ENCODE measurements at places on chromosomes 2 and 18. TPM values are rescaled to one million over a fixed set of nuclear protein-coding genes. Genes with fewer than 3 reads are reported as not detected.

LIPT1 gene
- 6.3 TPM for total RNA-seq

EHD3 gene
- 3.9 TPM for total RNA-seq

RIT2 gene
- not detected for total RNA-seq

EPHA4 gene
- total RNA-seq, result 59.2 TPM

TEKT4 gene
- not detected for total RNA-seq

TRABD2A gene
- 0.17 TPM for total RNA-seq

FAM237A gene
- not detected for total RNA-seq

GATA6 gene
- total RNA-seq, result 0.65 TPM

LTBP1 gene
- 20.8 TPM for total RNA-seq

UGT1A8 gene
- total RNA-seq, result not detected

HOXD3 gene
- total RNA-seq, result 1.7 TPM

FHL2 gene
- 67.3 TPM for total RNA-seq

TPGS2 gene
- 71.9 TPM for total RNA-seq

ANKRD53 gene
- total RNA-seq, result 1.3 TPM

- no peak for DNase-seq
These were observed 1674.5 kb upstream of the NXPH2 start for GRCh38 chr2:140454717-140455116.

GRCh38 chr2:204706939-204707338, 161.7 kb downstream of the PARD3B start:
- DNase-seq, result no peak

GRCh38 chr2:241836292-241836691, 22.4 kb downstream of the PDCD1 start:
- no peak for DNase-seq

GRCh38 chr2:56522605-56523089, 338.9 kb downstream of the CCDC85A start:
- DNase-seq, result no peak

- DNase-seq, result no peak
These were observed 15.8 kb downstream of the SLC8A1 start for GRCh38 chr2:40436093-40436475.

GRCh38 chr2:201151127-201151981, 31.6 kb upstream of the CASP10 start:
- no peak for DNase-seq

- no peak for DNase-seq
These were observed 19.3 kb downstream of the STK36 start for GRCh38 chr2:218691234-218691633.

DNA sequence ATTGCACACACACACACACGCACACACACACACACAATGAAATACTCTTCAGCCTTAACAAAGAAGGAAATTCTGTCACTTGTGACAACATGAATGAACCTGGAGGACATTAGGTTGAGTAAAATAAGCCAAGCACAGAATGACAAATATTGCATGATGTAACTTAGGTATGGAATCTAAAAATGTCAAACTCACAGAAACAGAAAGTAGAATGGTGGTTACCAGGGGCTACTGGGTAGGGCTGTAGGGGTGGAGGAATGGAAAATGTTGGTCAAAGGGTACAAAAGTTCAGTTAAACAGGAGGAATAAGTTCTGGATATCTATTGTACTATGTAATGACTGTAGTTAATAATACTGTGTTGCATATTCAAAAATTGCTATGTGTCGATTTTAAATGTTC, 29.5 kb downstream of the SCN2A start:
- no peak for DNase-seq

DNA sequence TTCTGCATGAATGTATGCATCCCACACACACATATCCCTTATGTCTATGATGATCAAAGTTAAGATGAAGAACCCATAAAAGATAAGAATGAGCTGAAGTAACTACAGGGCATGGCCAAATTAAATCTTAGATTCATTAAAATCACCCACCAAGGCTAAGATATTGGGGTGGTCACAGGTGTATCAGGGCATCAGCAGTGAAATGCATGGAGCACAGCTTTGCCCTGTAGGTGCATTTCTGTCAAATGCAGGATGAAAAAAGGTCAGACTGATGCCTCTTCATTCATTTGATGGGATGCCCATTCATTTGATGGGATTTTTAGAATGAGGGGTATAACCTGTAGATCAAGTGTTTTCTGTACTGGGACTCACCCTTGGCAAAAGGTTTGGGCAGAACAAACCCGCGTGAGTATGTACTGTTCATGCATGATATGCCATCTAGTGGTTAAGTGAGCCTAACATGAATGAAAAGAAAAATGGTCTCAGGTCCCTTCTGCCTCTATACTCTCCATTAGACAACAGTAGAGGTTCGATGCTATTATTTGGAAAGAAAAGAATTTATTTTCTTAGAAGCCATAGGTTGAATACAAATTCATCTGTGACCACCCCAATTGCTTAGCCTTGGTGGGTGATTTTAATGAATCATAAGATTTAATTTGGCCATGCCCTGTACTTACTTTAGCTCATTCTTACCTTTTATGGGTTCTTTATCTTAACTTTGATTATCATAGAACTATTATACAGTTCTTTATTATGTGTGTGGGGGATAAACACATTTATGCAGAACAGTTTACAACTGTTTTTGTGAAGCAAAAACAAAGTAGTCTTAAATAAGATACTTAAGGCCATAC, 43.2 kb upstream of the NOSTRIN start:
- DNase-seq, result no peak

DNA sequence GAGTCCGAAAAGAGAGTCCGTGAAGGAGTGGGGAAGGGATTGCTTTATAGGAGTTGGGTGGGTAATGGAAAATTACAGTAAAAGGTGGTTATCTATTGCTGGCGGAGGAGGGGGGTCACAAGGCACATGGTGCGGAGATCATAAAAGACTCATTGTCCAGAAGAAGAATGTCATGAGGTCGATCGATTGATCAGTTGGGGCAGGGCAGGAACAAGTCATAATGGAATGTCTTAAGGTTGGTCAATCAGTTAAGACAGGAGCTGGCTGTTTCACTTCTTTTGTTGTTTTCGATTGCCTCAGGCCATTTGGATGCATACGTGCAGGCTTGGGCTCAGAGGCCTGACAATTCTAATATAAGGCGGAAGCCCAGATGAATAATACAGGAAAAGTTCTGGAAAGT, 473.0 kb upstream of the TNP1 start:
- no peak for DNase-seq

DNA sequence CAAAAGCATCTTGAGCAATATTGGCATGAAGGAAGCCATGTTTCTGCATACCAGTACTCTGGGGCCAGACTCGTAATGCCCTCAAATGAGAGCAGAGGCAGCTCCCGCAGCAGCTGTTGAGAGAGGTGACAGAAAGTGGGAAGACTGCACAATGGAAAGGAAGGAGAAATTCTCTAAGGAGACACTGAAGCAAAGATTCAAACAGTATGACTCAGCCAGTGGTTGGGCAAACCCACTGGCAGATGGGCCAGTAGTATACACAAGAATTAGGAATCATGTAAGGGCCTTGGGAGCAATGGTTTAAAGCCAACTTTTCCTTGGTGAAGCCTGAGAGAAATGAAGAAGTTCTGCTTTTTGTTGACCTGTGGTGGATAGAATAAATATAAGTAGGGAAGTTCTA, 2092.7 kb upstream of the PIK3C3 start:
- no peak for DNase-seq

DNA sequence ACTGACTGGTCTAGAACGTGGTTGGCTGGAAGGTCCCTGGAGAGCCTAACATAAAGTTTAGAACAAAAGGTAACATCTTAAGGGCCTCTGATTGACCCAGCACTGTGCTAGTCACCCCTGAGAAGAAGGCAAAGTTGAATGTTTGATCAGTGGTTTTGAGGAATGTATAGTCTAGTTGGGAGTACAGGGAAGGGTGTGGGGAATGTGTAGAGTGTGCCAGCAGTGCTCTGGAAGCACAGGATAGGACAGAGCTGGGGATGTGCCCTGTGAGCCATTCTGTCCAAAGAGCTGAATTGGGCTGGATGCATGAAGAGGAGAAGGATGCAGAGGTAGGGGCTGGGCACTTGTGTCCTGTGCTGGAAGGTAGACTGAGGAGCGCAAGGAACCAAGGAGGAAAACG, 41.0 kb upstream of the DOCK10 start:
- no peak for DNase-seq

- no peak for DNase-seq
These were observed 21.0 kb upstream of the ZBTB7C start for GRCh38 chr18:48430150-48430549.

- no peak for DNase-seq
These were observed 119.0 kb downstream of the TRIB2 start for GRCh38 chr2:12835733-12836132.

- no peak for DNase-seq
These were observed 753.6 kb upstream of the GCFC2 start for GRCh38 chr2:76464310-76464709.

DNA sequence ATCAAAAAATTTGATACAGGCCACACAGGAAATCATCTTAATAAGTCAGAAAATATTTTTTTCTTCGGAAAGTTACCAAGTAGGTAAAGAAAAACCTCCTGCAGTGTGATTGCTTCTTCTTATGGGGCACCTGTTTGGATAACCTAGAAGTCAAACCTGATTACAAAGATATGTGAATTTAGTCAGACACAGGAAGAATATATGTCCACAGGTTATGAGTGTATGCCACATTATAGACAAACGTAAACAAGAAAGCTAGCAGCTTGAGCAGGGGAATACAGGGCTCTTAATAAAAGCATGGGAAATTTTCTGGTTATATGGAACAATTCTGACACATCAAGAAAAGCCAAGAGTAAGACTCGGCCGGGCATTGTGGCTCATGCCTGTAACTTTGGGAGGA, 35.8 kb upstream of the MTCL1 start:
- no peak for DNase-seq

- no peak for DNase-seq
These were observed 120.0 kb upstream of the FAM98A start for GRCh38 chr2:33719067-33719466.

GRCh38 chr2:59389240-59389639, 1148.1 kb upstream of the FANCL start:
- DNase-seq, result peak; percentile 33

DNA sequence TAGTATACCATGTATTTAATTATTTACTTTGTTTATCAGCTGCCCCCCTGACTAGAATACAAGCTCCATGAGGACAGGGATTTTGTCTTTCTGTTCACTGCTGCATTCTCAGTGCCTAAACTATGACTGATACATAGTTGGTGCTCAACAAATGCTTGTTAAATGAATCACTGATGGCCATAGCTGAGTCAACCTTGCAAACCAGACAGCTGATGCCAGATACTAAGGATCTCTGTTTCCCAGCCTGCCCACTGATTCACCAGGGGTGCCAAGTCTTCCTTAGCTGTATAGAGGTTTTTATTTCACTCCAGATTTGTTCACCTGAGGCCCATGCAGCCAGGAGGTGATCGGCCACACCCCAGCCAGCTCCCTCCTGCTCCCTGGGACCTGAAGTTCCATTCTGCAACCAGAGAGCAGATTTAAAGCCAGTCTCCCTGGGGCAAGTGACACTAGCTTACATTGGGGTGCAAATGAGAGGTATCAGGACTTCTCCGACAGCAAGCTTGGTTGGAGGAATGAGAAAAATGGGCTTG, 92.2 kb downstream of the C1QL2 start:
- no peak for DNase-seq

DNA sequence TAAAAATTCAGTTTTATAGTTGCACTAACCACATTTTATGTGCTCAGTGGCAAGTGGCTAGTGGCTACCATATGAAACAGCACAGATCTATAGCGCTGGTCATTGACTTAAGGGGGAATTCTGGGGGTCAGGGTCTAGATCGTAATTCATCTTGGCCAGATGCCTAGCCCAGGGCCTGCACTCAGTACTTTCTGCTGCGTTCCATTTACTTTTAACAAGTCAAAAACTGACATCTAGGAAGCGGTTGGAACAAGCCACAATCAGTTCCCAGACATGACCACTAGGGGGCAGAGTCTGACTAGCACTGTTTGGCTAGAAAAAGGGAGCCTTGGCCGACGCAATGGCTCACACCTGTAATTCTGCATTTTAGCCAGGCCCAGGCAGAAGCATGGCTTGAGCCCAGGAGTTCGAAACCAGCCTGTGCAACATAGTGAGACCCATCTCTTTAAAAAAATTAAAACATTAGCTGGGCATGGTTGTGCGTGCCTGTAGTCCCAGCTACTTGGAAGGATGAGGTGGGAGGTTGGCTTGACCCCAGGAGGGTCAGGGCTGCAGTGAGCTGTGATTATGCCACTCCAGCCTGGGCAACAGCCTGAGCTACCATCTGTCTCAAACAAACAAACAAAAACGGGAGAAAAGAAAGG, 9.0 kb upstream of the TMBIM1 start:
- peak; percentile 86 for DNase-seq

GRCh38 chr2:198874472-198874858, 583.3 kb downstream of the SATB2 start:
- DNase-seq, result no peak

- DNase-seq, result no peak
These were observed 860.4 kb upstream of the SOX11 start for GRCh38 chr2:4831751-4832150.

DNA sequence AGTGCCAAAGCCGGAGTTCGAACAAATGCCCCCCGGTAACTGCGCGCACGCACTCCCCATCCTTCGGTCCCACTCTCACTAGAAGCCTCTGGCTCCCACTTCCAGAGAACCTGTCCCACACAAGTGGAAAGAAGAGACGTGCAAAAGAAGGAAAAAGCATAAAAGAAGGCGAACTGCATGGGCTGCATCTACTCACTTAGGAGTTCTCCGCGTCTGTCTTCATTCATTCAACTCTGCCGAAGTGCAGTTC, 312 bp downstream of the NR4A2 start:
- DNase-seq, result peak; percentile 90

DNA sequence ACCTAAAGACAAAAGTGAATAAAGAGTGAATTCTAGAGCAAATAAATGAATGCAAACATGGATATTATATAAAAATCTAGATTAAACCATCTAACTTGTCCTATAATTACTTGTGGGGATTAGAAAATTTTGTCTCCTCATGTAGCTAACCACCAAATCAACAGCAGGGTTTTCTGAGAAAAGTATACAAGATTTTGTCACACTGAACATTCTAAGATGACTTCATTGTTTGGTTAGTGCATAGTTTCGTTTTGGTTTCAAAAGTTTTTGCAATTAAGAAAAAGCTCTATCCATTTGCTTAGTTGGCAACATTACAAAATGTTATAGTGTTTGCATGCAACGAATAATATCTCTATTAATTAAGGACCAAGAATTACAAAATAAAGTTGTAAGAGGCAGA, 125.0 kb downstream of the LRP2 start:
- no peak for DNase-seq

DNA sequence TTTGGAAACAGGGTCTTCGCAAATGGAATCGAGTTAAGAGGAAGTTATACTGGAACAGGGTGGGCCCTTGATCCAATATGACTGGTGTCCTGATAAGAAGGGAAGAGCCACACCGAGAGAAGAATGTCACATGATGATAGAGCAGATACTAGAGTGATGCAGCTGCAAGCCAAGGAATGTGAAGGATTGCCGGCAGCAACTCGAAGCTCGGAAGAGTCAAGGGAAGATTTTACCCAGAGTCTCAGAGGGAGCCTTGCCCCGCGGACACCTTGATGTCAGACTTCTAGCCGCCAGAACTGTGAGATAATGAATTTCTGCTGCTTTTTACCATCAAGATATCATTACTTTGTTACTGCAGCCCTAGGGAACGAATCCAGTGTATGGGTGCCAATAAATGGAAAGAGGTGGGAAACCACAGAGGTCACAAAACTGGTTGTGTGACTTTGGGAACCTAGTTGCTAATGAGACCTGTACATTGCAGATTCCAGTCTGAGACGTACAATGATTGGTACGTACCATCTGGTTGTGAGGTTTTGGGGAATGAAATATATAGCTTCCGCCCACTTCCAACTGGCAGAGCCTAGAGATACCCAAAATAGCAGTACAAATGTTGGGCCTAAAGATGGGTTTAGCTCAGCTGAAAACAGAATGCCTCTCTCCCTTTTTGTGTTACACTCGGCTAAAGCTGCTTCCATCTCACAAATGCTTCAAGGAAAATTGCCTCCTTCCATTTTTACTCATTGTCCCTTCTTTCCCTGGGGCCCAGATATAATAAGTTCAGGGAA, 28.6 kb upstream of the VWA3B start:
- DNase-seq, result no peak

Data from lower leg skin (tissue), 4 donors.